Tibial nerve (tissue), 4 donors: ENCODE measurements at places on chromosomes 7 and 10. TPM values are rescaled to one million over a fixed set of nuclear protein-coding genes. Genes with fewer than 3 reads are reported as not detected.

GRCh38 chr10:734481-734880 lies 45.0 kb upstream of the DIP2C start:
- no peak for DNase-seq

- no peak for DNase-seq
Observed at GRCh38 chr7:79608005-79608404, 154.5 kb upstream of the MAGI2 start.

GRCh38 chr7:102981451-102981850 lies 68.7 kb downstream of the LRRC17 start:
- no peak for DNase-seq

The ELOVL3 gene
- not detected for total RNA-seq

The GPNMB gene
- total RNA-seq = 47.4 TPM

The TMEM184A gene
- total RNA-seq = 0.66 TPM
